ENCODE measurements at places on chromosomes 3 and 15. TPM values are rescaled to one million over a fixed set of nuclear protein-coding genes. Genes with fewer than 3 reads are reported as not detected.

CNTN4 gene
- 19.1 TPM for total RNA-seq

GRCh38 chr3:188179006-188179966 is 25.3 kb downstream of the LPP start:
- DNase-seq: no peak

DNA sequence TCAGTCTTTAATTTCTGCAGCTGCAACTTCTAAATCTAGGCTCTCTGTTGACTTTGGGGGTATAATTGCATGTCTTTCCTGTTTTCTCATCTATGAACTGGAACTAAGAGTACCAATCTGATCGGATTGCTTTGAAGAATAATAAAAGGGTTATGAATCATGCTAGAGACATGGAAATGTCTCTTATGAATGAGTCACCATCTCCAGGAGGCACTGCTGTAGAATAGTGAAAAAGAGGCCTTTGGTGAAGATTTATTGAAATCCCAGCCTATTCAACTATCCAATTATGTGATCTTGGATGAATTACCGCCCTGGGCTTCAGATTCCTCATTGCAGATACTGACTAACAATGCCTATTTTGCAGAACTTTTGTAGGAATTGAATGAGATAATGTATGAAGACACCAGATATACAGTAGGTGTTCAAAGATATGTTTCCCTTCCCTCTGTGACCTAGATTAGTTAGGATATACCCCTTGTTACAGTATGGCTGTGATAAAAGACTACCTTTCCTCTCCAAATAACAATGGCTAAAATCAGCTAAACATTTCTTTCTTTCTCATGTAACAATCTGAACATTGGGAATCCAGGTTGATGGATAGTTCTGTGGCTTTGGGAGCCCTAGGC is 11.5 kb upstream of the CMTM8 start:
- DNase-seq: no peak

GRCh38 chr15:62483814-62484213 is 318.7 kb upstream of the C2CD4B start:
- peak; percentile 46 for DNase-seq

GRCh38 chr3:141452773-141453172 is 34.1 kb upstream of the RASA2 start:
- DNase-seq: no peak

- DNase-seq: no peak
These were observed 7.8 kb upstream of the CHRM5 start for GRCh38 chr15:33960549-33960935.
